Activated CD4-positive, alpha-beta T cell treated with anti-CD3 and anti-CD28 coated beads, Interleukin-2, Interleukin-6, amounts not matched to agents 100 ng/mL and 50 ng/mL, durations not matched to agents 16 hours and 8 hours (primary cell): ENCODE measurements at places on chromosomes 4 and X.

- peak; percentile 1 for DNase-seq
These were observed 19.3 kb upstream of the SPIN2A start for GRCh38 chrX:57156397-57157049.

DNA sequence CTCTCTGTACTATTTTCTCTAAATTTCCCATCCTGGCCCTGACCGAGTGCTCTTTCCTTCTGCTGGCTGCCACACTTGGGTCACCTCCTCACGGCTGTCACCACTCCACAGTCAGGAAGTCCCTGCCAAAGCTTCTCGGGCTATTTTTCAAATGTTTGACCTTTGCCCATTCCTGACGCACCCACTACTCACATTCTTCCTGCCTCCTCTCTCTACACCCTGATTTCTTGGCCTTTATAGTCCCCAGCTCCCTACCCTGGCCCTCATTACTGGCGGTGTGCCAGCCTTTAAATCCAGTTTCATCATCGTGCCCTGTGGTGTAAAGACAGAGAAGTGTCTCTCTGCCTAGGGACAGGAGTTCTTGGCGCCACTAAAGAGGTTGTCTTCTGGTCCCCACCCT lies 46.4 kb upstream of the GATB start:
- DNase-seq, result no peak

- no peak for DNase-seq
These were observed 64.6 kb downstream of the KDM6A start for GRCh38 chrX:44937606-44938005.

- DNase-seq, result peak; percentile 6
These were observed 724 bp downstream of the THOC2 start for GRCh38 chrX:123731987-123732669.

DNA sequence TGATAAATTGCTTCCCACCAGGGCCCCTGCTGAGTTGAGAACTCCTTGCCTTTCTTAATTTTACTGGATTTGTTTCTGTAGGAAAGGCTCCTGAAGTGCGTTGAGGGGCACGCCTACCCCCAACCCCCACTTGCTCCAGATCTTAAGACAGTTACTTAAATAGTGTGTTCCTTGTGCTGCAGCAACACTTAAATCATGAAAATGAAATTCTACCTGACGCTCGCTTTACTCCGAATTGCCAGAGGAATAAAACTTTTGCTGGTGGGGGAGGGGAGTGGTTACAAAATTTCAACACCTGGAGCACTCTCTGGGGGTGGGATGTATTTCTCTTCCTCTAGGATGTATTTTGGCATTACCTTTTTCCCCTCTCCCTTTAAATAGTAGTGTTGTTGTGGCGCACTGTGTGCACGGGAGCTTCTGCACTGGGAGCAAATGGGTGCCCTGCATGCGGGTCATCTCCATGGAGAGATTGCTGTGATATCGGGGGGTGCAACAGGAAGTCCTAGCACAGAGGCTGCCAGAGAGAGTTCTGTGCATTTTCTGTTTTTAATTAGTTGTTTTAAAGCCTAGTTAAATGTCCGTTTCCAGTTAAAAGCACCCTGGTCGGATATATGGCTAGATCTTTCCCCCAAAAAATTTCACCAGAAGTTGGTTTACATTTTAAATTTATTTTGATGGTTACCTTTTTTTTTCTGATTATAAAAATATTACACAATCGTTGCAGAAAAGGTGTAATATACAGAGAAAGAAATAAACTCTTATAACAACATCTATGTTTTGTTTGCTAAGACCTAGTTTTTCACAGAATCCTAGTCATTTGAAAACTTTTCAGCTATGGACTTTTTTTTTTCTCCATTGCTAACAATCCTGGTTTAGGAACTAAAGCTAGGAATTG lies 207.7 kb downstream of the SOWAHB start:
- DNase-seq, result no peak

- no peak for DNase-seq
These were observed 242.3 kb upstream of the GPRIN3 start for GRCh38 chr4:89549907-89550306.

DNA sequence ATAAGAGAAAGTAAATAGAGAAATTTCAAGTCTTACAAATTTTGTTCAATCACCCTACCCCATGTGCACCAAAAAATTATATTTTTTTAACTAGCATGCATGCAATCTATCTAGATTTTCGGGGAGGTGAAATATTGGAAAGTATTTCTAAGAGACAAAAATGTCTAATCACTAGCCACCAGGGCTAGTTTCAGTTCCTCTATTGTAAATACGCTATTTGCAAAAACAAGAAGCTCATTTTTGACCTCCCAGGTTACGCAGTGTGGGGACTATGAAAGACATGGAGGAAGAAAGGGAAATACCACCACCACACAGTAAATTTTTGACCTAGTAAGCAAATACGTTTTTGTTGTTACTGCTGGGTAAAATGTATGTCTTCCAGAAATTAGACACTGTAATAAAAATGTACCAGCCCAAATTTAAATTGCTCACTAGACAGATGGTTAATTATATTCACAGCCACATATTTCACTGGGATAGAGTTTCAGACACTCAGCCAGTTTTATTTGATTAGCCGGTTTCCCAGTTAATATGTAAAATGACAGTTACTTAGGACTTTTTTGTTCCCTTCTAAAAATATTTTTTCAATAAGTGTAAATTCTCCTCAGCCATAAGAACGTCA lies 2.2 kb downstream of the NEXMIF start:
- DNase-seq, result no peak

GRCh38 chr4:825063-825970 lies 612 bp downstream of the CPLX1 start:
- no peak for DNase-seq

GRCh38 chrX:67604979-67605703 lies 61.3 kb downstream of the AR start:
- no peak for DNase-seq

- DNase-seq, result no peak
These were observed 176.4 kb downstream of the NLGN4X start for GRCh38 chrX:6052111-6052745.

DNA sequence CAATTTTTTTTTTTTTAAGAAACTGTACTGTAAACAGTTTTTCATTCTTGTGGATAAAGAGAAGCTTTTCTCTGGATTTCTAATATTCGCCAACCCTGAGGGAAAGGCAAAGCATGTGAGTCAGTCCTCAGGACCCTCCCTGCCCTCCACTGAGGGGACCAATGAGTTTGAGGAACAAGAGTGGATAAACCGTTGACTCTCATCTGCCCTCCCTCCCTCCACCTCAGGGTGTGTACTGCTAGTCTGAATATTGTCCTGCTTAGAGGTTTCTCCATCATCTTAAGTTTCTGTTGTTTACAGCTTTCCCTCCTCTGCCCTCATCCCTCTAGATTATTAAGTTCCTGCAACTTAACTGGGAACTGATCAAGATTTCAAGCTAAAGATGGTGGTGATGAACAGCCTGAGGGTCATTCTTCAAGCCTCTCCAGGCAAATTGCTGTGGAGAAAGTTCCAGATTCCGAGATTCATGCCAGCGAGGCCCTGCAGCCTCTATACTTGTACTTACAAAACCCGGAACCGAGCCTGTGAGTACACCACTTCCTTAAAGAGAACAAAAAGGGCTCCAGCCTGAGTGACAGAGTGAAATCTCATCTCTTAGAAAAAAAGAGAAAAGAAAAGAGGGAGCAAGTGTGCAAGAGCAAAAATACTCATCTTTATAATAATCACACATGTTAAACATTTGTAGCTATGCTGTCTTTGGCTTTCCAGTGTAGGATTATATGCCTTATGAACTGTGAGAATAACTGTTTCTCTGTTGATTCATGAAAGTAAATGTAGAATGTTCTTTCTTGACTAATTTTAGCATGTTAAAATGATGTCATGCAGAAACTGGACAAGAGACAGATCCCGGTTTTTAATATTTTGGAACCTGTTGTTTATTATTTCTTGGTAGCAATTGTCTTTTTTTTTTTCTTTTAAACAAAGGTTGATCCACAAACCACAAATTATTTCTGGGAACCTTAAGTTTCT lies 11.9 kb downstream of the CA5B start:
- DNase-seq, result peak; percentile 32

DNA sequence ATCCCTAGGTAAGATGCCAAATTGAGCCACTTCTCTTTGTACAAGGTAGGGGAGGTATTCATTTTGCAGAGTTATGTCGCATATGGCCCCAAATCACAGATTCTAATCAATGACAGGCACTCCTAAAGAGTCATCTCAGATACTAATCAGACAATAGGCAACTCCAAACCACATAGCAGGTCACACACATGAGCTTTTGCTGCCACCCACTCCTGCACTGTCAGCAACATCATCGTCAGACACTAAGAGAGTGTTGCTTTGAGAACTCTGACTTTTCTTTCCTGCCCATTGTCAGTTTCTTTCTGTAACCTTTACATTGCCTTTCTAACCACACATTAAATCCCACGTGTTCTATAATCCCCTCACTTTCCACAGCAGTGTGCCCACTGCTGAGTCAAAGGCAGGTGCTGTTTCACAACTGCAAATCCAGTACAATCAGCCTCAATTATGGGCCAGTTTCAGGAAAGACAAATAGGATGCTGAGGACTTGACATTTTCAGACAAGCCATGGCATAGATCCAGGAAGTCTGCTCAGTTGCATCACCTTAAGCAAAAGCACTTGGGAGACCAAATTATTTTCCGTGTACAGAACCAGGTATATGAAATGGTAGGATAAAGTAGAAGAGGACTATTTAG lies 23.5 kb downstream of the TMEM31 start:
- DNase-seq, result peak; percentile 19

DNA sequence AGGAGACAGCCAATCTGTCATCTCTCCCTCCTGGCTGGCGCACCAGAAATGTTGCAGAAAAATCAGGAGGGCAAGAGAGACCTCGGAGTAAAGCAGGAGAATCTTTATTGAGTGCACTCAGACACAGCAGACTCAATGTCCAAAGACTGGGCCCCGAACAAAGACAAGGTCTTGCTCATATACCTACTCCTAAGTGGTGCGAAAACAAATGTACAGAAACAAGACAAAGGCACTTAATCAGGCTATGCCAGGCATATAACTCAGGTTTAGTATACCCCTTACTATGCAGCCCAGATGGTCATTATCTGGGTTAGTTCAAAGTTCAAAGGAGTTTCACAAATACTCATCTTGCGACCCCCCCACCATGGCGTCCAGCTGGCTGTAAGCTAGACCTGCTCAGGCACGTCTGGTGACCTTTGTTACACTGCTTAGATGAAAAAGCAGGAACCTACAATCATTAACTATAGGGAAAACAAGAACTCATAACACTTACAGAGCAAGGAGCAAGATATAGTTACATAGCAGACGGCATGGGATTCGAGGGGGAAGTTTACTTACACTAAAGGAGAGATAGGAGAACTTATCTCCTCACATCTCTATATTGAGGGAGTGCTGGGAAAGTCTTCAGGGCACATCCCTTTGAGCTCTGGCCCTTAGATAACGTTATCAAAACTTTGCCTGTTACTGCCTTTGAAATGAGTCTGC lies 27.5 kb downstream of the SULT1E1 start:
- DNase-seq, result no peak

DNA sequence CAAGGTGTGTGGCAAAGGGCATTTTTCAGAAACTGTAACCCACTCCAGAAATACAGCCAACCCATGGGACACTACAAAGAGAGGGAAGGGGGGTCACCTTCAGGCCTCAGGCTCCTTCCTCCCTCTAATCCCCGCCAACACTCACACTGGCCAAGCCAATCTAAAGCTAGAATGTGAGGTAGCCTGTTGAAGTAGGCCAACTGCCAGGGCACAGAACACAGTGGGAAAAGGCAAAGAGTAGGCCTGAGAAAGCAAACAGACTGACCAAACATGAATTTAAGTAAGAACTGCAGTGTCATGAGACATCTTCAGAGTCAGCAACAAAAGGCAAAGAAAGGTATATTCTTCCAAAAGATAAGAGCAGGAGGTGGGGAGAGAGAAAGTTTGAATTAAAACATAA lies 289.0 kb downstream of the HNRNPD start:
- DNase-seq, result no peak

- no peak for DNase-seq
These were observed 850.4 kb upstream of the AADAT start for GRCh38 chr4:170940043-170940724.

DNA sequence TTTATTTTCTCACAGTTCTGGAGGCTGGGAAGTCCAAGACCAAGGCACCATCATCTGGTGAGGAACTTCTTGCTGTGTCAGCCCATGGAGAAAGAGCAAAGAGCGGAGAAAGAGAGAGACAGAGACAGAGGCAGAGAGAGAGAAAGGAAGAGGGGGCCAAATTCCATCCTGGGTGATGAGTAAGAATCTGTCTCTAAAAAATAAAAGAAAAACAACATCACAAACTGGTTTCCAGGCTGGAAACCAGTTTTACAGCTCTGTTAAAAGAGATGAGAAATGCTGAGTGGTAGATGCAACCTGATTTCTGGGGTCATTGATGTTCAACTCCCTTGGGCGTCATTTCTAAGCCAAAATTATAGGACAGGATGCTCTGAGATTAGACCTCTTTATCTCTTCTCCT lies 72.9 kb downstream of the SHOX start:
- no peak for DNase-seq

GRCh38 chrX:135185795-135186443 lies 14.7 kb upstream of the CT55 start:
- peak; percentile 61 for DNase-seq

DNA sequence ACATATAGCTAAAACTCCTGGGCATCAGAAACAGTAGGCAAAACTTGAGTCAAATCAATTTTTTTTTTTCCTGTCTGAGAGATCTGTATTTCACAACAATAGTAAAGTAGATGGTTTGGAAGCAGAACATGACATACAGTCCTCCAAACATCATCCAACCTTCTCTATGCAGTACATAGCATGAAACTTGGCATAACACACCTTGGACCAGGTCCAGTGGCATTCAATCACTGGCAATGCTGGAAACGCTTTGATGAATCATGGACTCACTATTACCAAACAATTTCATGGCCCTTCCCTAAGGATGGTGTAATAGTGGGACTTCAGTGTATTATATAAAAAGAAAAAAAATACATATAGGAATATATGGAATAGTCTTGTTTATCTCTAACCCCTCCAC lies 154.6 kb downstream of the FMR1NB start:
- DNase-seq, result no peak

DNA sequence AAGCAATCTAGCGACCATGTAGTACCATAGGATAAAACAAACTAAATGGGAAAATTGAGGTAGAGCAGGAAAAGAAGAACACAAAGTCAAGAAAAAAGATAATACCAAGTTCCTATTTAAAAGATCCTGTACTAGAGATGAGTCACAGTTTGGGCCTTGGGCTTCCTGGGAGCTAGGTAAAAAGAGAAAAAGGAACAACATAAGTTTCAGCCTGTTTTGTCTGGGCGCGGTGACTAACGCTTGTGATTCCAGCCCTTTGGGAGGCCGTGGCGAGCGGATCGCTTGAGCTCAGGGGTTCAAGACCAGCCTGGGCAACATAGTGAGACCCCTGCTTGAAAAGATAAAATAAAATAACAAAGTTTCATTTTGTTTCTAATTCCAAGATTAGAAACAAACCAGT lies 14.0 kb upstream of the TMEM156 start:
- DNase-seq, result peak; percentile 26

DNA sequence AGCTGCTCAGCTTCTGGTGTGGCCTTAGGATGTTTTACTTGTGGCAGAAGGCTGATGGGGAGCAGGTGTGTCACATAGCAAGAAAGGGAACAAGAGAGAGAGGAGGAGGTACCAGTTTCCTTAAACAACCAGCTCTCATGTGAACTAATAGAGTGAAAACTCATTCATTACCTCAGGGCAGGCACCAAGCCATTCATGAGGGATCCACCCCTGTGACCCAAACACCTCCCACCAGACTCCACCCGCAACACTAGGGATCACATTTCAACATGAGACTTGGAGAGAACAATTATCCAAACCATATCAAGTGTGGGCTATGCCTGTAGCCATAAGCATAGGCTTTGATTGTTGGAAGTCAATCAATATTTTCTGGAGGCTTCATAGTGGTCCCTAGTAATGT lies 56.0 kb downstream of the GSX2 start:
- no peak for DNase-seq
